Astrocyte (in vitro differentiated cells and primary cell): ENCODE measurements at places on chromosomes 3 and 15.

DNA sequence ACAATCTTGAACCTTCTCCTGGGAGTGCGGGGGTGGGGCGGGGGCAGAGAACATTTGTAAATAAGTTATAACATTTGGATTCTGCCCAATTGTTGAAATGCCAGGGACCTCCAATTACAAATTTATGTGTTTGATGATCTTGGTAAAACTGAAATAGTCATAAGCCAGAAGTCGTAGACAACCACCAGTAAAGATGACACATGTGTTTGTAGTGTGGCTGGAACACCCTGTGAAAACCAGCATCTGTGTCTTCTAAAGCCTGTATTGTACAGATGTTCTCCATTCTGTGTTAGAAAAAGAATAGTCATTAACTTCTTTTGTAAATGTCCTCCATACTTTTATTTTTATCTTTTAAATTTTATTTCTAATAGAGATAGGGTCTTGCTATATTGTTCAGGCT is 61.8 kb downstream of the ARIH1 start:
- no peak for DNase-seq

DNA sequence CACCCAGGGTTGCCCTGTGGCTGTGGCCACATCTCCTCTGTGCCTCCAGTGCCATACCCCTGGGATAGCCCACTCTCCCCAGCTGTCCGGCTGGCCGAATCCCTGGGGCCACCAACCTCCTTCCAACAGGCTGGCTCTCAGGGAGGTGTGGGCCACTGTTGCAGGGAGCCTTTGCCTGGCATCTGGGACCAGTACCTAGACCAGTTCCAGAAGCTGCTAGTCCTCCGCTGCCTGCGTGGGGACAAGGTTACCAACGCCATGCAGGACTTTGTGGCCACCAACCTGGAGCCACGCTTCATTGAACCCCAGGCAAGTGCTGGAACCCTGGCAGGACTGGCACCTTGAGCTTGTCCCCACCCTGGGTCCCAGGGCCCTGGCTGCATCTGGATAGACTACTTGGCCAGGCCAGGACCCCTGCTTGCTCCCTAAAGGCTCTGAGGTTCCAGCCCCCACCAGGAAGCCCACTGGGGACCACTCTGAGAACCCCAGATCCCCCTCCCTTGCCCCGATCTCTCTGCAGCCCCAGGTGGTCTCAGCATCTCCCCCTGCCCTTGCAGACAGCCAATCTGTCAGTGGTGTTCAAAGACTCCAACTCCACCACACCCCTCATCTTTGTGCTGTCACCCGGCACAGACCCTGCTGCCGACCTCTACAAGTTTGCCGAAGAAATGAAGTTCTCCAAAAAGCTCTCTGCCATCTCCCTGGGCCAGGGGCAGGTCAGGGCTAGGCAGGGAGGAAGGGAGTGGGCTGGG is 50.0 kb downstream of the SEMA3G start:
- DNase-seq = no peak

DNA sequence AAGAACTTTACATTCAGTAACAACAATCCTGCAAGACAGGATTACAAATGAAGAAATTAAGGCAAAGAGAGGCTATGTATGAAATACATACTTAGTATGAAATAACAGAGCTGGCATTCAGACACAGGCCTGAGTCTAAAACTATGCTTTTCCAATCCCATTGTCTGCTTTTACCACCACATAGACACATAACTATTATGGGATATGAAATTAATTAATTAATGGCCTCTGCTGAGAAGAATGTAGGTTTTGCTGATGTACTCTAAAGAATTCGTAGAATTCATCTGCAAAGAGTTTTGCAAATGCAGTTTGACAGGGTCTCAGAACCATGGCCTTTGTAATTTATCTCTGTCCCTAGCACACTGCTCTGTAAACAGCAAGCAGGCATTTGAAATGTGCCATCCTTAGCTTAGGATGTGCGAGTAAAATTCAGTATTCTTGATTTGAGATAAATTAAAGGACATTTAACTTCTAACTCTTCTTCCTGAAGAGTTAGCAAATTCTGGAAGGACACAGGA is 54.5 kb upstream of the BOC start:
- DNase-seq = peak; percentile 44

- no peak for DNase-seq
Measured at GRCh38 chr3:129346695-129347457, 68.2 kb downstream of the HMCES start.

DNA sequence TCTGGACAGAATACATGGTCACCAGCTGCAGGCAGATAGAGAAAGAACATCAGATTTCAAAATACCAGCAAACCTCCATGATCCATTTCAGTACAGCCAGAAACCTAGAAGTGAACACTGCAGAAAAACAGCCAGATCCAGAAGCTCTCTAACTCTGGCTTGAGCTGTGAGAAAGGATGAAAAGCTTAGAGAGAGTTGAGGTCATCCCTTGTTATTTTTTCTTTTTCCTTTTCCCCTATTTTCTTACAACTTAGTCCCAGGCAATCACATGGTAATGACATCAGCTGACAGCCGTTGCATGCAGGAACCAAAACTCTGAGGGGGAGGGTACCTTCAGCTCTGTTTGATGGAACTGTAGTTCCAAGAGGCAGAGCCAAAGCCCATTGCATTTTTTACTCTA is 113.2 kb downstream of the TCF12 start:
- DNase-seq = peak; percentile 49

DNA sequence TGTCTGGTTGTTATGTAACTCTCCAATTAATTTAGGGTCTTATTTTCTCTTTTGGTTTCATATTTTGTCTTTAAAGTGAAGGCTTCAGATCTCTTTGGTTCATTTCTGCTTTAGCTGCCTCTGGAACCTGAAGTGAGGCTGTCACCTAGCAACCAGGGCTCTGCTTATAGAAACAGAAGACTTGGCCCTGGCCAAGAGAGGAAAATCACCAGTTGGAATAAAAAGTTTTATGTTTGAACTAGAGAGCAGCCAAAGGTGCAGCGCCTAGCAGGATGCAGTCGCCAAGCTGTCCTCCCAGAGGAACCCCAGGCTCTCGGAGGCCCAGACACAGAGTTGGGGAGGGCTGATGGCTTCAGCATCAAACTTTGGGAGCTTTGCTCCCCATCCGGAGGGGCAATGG is 41.1 kb downstream of the LYZL4 start:
- no peak for DNase-seq

- DNase-seq = no peak
Measured at GRCh38 chr3:65238652-65239051, 550.9 kb upstream of the ADAMTS9 start.

DNA sequence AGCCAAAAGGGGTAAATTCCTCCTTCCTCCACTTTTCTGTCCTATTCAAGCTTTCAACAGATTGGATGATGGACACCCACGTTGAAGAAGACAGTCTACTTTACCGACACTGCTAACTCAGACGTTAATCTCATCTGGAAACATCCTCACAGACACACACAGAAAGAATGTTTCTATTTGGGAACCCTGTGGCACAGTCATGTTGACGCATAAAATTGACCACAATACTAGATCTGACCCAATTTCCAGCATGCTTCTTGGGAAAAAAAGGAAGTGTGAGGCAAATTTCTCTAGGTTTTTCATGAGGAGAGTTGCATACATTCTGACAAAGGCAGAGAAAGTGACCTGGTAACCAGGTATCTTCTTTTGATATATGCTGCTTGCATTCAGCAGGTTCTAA is 594.1 kb downstream of the FGF12 start:
- no peak for DNase-seq

- DNase-seq = peak; percentile 85
Measured at GRCh38 chr3:138594150-138594934, at the start of gene CEP70. Gene CEP70, minus strand, starts transcription at chr3:138594260. Its CDS starts 21,333 bp downstream, at chr3:138572927.

DNA sequence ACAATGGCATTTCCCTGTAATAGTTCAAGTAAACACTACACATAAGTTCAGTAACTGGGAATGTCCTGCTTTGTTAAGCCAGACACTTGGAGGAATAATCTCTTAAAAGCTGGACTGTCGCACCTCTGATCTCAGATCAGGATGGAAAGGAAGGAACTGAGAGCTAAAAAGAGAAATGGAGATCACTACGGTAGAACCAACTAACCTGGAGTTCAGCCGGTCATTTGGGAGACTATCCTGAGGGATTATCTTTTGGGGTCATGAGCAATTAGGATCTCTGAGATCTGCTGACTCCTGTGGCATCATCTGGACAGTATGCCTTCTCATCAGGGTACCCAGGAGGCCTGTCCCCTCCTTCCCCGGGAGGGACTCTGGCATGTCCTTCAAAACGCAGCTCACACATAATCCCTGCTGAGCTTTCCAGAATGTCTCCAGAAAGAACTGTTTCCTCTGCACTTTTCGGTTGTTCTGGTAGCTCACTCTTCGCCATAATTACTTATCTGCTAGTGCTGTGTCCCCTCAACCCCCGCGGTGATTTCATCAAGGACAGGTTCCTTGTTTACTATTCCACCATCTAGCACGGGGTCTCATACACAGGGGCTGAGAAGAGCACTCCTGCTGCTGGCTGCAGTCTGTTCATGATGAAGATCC is 115.6 kb downstream of the SENP2 start:
- no peak for DNase-seq

- no peak for DNase-seq
Measured at GRCh38 chr3:142468456-142468855, 20.6 kb upstream of the XRN1 start.

- no peak for DNase-seq
Measured at GRCh38 chr15:74995779-74996765, 709 bp downstream of the SCAMP5 start.

DNA sequence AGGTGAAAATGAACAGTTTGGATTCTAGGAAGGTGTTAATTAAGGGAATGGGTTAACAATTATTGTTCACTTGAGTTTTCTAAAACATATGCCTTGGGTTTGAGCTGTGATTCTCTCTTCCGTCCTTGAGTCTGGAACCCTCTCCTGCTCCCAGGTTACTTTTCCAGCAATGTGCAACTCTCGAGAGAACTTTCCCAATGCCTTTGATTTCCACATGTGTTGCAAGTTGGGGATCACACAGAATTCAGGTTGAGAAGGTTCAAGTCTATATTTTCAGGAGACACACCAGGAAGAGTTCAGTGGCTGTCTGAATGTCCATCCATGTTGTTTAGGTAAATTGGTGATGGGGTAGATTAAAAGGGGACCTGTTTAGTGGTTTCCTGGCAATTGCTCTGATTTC is 48.7 kb downstream of the TNFAIP8L3 start:
- DNase-seq = no peak

DNA sequence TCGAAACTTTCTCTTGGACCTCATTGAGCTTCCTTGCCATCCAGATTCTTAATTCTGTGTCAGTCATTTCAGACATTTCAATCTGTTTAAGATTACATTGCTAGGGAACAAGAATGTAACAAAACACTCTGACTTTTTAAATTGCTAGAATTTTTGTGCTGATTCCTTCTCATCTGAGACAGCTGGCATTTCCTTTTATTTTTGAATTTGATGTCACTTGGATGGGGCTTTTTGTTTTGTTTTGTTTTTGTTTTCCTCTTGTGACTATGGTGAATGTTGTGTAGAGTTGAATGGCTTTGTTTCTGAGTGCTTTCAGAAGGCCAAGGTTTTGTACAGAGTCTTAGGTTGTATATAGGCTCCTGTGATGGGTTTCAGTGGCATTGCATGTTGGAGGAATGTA is 1129.3 kb downstream of the NAALADL2 start:
- DNase-seq = no peak

- DNase-seq = peak; percentile 64
Measured at GRCh38 chr3:135851201-135852081, 114.1 kb upstream of the PPP2R3A start.

- peak; percentile 81 for DNase-seq
Measured at GRCh38 chr15:74529921-74530320, 11.1 kb upstream of the ARID3B start.

GRCh38 chr3:44795197-44795596 is 33.6 kb downstream of the KIF15 start:
- DNase-seq = peak; percentile 25

DNA sequence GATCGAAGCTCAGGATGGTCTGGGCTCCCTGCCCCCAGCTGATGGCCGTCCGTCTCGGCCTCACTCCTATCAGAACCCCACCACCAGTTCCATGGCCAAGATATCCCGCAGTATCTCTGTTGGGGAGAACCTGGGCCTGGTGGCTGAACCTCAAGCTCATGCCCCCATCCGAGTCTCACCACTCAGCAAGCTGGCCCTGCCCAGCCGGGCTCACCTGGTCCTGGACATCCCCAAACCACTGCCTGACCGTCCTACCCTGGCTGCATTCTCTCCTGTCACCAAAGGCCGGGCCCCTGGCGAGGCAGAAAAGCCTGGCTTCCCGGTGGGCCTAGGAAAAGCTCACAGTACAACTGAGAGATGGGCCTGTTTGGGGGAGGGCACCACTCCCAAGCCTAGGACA is 4.4 kb upstream of the JMJD7 start:
- DNase-seq = no peak

DNA sequence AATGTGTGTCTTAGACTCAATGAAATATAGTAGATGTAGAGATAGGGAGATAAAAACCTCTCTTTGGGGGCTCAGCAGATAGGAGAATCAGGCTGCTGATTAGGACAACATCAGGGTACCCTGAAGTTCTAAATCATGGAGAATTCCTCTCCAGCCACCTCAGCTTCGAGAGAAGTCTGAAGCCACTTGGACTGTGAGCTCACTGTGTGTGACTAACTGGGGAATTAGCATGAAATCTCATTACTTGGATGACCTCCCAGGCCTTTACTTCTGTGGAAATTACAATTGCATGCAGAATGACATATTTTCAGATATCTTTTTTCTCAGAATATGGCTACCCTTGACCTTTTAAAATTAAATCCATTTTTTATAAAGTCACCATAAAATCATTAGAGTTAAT is 128.0 kb upstream of the MRPL3 start:
- DNase-seq = peak; percentile 2

DNA sequence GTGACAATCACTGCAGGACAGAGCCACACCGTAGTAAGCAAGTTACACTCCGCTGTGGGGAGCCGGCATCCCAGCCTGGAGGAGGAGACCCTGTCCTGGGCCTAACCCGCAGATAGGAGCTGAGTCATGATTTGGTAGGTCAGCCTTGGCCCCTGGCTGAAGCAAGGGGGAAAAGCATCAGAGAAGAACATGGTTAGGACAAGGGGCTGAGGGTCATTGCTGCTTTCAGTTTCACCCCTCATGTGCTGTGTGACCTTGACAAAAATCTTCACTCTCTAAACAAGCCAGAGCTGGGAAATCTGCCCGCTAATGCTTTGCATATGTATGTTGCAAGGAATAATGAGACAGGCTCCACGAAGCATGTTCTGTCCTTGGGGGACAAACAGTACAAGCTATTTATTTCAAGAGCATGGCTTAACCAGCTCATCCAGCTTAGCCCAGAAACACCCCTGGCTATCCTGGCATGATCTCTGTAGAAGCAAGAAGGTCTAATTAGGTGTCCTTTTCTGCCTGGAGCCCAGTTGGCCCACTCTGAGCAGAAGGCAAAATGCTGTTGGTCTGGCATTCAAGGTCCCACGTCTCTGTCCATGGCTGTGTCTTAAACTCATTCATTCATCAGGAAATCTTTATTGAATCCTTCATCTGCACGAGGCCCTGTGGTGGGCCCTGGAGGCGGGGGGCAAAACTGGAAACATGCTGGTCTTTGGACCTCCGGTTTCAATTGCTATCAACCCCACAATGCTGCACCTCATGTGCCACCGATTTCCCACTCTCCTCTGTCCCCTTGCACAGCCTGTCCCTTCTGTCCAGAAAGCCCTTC is 221.3 kb upstream of the LYSMD4 start:
- DNase-seq = no peak
